ENCODE measurements at places on chromosomes 6 and 20. TPM values are rescaled to one million over a fixed set of nuclear protein-coding genes. Genes with fewer than 3 reads are reported as not detected.

- DNase-seq: no peak
These were observed 10.4 kb upstream of the SSTR4 start for GRCh38 chr20:23024701-23025100.

- no peak for DNase-seq
These were observed 173.5 kb downstream of the COL9A1 start for GRCh38 chr6:70129341-70129740.

DNA sequence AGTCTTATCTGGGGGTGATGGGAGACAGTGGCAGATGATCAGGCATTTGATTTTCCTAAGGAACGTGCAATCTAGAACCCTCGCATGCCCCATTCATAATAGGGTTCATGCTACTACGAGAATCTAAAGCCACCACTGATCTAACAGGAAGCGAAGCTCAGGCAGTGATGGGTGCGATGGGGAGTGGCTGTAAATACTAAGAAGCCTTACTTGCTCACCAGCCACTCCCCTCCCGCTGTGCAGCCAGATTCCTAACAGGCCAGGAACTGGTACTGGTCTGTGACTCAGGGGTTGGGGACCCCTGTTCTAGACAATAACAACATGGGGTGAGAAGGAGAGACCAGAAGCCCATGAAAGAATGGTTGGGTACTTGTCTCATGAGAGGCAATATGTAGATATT lies 4.5 kb downstream of the TREML4 start:
- no peak for DNase-seq

GRCh38 chr6:132446141-132446854 lies 45.0 kb upstream of the MOXD1 start:
- DNase-seq: no peak

DNA sequence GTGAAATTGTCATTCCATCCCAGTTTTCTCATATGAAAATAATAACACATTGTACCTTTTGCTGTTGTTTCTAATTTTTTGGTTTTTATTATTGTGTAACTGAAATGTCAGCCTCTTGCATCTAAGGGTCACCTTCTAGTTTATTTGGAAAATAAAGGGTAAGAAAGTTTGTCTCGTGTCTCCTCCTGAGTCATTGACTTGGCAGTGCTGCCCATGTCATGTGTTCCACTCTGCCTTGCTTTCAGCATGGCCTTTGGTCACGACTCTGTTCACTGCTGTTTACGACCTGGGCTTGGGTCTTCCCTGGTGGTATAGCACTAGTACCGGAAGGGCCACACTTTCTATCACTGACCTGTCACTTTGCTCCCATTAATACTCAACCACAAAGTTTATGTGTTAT lies 171.4 kb upstream of the RSPO3 start:
- DNase-seq: no peak

- no peak for DNase-seq
These were observed 21.4 kb downstream of the ACTR5 start for GRCh38 chr20:38769376-38770295.

DNA sequence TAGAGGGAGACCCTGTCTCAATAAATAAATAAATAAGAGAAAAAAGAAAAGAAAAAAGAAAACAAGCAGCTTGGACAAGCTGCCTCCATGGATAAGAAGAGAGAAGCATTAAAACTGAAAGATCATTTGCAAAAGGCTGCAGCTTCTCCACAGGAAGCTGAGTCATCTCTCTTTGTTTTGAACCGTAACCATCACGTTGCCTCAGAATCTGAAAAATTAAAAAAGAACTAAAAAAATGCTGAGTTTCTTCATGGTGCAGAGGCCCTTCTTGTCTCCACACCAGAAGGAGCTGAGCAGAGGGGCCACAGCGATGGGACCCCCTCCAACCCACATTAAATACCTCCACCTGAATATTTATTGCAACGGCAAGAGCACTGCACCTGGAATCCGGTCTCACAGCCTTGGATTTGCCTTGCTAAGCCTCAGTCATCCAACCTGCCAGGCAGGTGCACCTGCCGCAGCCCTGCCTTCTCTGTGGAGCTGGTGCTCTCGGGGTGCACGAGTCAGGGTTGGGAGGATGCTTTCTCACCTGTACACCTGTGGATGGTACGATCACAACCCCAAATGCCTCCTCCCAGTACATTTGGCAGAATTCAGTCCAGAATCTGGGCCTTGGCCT lies 28.1 kb downstream of the TOX2 start:
- DNase-seq: peak; percentile 92

GRCh38 chr6:70982747-70983146 lies 25.9 kb upstream of the B3GAT2 start:
- no peak for DNase-seq

DNA sequence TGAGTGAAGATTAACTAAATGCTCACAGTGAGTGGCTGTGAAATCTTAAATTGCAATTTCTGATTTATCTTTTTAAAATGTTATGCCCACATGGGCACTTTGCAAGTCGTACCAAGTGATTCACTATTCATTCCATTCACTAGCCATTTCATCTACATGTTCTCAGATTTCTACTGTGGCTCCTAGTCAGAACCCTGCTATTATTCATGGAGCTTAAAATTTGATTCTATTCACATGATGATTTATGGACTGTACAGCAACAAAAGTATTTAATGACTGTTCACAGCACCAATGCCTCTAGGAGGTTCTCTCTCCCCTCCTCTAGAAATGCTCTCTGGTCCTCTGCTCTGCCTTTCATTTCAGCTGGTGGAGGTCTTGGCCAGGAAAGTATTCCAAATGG lies 133.5 kb upstream of the MAP3K7 start:
- DNase-seq: no peak

GRCh38 chr6:42156638-42157037 lies 14.2 kb upstream of the C6orf132 start:
- no peak for DNase-seq

DNA sequence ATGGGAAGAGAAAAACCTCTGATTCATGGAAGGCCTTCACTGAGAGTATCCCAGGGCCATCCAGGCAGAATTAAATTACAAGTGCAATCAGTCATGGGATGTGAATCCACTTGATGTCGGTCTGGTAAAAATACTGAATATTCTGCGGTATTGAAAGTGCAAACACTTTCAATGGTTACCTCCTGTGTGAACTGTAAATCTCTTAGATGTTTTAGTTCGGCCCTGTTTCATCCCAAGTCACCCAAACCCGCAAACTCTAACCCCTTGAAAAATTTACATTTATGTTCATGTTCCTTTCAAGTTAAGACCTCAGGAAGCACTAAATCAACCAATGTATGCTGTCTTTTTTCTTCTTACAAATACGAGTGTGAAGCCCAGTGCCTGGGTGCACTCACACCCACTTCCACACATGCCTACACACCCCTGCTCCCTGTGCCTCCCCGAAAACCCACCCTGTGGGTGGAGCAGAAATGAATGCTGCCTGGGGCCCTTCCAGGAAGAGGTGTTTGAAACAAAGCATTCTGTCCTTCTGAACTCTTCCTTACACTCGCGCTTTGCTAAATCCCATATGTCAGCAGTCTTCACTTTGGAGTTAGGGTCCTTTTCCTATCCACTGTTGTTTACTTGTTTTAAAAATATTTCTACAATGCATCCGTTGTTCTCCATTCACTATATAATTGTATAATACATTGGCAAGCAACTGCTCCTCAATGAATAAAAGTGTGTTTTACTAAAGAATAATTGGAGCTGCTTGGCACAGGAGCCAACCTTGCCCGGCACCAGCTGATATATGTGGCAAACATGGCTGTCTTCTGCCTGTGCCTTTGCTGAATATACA lies 62.7 kb downstream of the FYN start:
- no peak for DNase-seq

DNA sequence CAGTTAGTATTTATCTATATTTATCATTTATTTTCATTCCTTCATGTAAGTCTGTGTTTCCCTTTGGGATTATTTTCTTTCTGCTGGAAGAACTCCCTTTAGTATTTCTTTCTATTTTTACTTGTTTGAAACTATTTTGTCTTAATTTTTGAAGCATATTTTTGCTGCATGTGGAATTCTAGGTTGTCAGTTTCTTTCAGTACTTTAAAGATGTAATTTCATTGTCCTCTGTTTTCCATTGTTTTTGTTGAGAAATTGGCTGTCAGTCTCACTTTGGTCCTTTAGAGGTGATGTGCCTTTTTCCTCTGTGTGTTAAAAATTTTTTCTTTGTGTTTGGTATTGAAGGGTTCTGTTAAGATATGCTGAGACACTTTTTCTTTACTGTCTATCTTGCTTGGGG lies 17.1 kb downstream of the RNF182 start:
- DNase-seq: no peak

DNA sequence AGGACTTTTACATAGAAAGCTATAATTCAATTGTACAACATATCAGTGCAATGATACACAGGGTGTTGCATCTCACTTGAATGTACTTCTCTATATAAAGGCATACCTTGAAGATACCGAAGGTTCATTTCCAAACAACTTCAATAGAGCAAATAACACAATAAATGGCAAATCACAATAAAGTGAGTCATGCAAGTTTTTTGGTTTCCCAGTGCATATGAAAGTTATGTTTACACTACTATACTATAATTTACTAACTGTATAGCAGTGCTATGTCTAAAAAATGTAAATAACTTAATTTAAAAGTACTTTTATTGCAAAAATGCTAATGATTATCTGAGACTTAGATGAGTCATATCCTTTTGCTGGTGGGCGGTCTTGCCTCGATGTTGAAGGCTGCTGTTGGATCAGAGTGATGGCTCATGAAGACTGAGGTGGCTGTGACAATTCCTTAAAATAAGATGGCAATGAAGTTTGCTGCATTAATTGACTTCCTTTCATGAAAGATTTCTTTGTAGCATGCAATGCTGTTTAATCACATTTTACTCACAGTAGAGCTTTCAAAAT lies 188.8 kb downstream of the TASP1 start:
- no peak for DNase-seq

DNA sequence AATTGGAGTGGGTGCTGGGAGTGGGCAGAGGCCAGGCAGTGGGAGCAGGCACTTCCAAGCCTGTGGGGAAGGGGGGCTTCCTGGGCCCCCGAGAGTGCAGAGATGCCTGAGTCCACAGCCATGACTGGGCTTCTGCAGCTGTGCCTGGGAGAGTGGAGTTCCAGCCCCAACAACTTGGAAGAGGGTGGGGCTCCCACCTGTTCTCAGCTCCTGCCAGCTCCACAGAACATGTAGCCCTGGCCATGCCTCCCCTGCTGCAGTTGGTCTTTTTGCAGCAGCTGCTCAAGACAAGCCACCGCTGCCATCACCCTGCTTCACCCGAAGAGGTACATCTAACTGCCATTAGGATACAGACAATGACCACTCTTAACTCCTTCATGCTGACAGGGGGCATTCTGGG lies 1092.3 kb downstream of the KHDRBS2 start:
- DNase-seq: no peak

DNA sequence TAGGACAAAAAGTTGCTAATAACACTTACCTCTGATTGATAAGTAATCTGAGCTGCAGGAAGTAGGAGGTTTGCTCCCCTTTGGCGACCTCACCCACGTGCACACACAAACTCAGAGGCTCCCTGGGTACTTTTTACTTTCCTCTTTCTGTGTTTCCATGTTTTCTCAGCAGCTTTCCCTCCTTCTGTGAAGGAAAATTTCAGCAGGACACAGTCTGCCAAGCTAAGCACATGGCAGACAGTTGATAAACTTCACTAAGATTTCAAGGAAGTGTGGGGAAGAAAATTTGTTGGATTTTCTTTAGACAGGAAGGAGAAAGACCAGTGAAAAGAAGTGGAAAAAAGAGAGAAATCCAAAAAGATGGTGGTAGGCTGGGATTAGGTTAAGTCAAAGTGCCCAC lies 215.5 kb upstream of the ARG1 start:
- DNase-seq: no peak

DNA sequence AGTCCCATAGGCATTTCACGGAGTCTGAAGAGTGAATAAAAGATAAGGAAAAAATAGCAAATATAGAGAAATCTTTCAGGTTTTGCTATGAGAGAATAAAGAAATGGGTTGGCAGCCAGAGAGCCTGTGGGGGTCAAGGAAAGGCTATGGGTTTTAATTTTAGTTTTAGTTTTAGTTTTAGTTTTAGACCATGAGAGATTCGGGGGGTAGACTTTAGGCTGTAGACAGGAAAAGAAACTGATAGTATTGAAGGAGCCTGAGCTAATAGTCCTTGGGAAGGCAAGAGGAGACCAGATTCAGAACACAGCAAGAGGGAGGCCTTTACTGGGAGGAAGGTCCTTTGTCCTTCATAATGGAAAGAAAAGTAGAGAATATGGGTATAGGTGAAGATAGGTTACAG lies 19.3 kb downstream of the DOP1A start:
- DNase-seq: no peak

GRCh38 chr6:4124351-4124750 lies 11.0 kb downstream of the ECI2 start:
- DNase-seq: no peak

DNA sequence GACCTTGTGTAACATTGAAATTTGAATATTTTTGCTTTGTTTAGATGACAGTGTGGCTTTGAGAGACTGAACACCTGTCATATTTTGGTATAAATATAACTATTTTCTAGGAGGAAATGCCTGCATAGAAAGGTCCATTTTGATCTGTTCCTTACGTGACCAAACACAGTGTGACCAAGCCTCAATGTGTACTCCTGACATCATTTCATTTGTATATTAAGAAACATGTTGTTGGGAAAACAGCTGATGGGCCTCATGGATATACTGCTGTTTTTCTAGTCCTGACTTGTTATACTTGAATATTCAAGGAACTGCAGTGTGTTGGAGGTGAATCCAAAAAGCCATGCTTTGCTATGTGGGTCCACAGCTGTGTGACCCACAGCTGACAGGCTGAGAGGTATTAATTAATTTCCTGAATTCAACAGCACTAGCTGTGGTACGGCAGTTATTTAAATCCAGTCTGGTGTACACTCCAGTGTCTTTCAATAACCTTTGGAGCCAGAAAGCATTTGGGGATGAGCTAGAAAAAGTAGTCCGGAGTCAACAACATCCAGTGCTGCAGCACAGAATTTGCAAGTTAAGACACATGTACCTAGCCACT lies 18.9 kb downstream of the NCOA7 start:
- DNase-seq: no peak

Gene SNRPB
- total RNA-seq: 109 TPM

Gene KHDRBS2
- total RNA-seq: not detected

Gene SLC17A1
- not detected for total RNA-seq

Gene IRAK1BP1
- 6.9 TPM for total RNA-seq

Gene KIF6
- total RNA-seq: 1.4 TPM

Gene SGK2
- under 0.01 TPM for total RNA-seq

Gene OTOR
- not detected for total RNA-seq

Gene EDN1
- 0.88 TPM for total RNA-seq

Gene GINM1
- total RNA-seq: 82.8 TPM

Gene RNASET2
- total RNA-seq: 41.3 TPM
